SJCRH30 (cell line): ENCODE measurements at places on chromosomes 6 and 20. TPM values are rescaled to one million over a fixed set of nuclear protein-coding genes. Genes with fewer than 3 reads are reported as not detected.

- no peaks in the 10 kb centered on the region for H3K36me3 ChIP-seq
- DNase-seq: no peak
- no peak overlapping the region for H3K27ac ChIP-seq
- no peaks in the 10 kb centered on the region for H3K27me3 ChIP-seq
- H3K4me1 ChIP-seq: no peaks in the 10 kb centered on the region
Measured at GRCh38 chr6:156639009-156639721, 138.0 kb upstream of the ARID1B start.

DNA sequence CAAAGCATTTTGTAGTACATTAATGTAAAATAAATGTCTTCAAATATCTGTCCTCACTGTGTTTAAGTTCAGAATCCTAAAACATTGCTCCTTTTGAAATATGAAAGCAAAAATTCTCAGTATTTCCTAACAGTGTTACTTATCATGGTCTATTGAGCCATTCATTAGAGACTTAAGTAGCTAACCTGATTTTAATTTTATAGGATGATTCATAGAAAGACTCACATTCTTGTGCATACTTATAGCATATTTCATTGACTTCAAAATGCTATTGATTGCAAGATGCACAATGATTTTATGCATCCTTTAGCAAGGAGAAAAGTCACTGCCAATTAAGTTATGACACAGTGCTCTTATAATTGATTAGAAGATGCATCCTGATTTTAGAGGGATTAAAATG, 85.7 kb downstream of the HIVEP1 start:
- no peaks in the 10 kb centered on the region for H3K36me3 ChIP-seq
- no peak for DNase-seq
- no peak overlapping the region for H3K4me3 ChIP-seq

DNA sequence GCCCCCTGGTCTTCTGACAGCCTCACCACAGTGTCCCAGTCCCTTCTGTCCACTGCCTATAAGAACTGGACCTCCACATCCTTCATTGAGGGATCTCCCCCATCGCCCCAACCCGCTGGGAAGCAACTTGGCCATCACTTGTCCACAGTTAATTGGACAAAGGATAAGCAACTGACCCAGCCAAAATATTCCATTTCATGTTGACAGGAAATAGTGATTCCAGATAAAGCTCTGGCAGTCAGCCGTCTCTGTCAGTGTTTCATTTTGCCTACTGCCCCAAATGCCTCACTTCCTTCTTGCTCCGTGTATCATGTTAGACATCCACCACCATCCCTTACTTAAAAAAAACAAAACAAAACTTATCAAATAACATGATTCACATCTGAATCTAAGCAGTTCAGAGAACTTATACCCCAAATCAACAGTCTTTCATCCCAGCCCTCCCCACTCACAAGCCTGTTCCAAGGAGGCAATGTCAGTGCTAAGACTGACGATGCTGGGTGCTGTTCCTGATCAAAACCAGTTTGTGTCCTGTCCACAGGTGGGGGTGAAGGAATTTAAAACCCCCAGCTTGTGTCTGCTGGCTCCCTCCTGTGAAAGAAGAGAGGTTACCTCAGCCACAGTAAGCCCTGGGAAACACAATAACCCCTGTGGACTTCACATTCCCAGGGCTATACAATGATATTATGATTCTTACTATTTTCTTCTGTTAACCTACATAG, 162.5 kb downstream of the WDR27 start:
- DNase-seq: no peak
- H3K27ac ChIP-seq: no peak overlapping the region
- H3K4me3 ChIP-seq: no peak overlapping the region
- H3K36me3 ChIP-seq: no peaks in the 10 kb centered on the region
- H3K27me3 ChIP-seq: no peaks in the 10 kb centered on the region
- H3K4me1 ChIP-seq: no peaks in the 10 kb centered on the region

- no peak overlapping the region for H3K4me3 ChIP-seq
- no peak overlapping the region for H3K27ac ChIP-seq
- no peaks in the 10 kb centered on the region for H3K27me3 ChIP-seq
Measured at GRCh38 chr6:50720623-50721022, 7.3 kb downstream of the TFAP2D start.

SF3B5 gene
- total RNA-seq: 116 and 118 TPM in 2 replicates

GRCh38 chr6:34729631-34730470, 27.5 kb upstream of the SNRPC start:
- peaks cover 15% of the 10 kb centered on the region for H3K4me1 ChIP-seq
- no peaks in the 10 kb centered on the region for H3K36me3 ChIP-seq
- DNase-seq: peak; percentile 99
- H3K4me3 ChIP-seq: no peak overlapping the region
- no peaks in the 10 kb centered on the region for H3K27me3 ChIP-seq
